ENCODE measurements at places on chromosomes 6 and 20.

DNA sequence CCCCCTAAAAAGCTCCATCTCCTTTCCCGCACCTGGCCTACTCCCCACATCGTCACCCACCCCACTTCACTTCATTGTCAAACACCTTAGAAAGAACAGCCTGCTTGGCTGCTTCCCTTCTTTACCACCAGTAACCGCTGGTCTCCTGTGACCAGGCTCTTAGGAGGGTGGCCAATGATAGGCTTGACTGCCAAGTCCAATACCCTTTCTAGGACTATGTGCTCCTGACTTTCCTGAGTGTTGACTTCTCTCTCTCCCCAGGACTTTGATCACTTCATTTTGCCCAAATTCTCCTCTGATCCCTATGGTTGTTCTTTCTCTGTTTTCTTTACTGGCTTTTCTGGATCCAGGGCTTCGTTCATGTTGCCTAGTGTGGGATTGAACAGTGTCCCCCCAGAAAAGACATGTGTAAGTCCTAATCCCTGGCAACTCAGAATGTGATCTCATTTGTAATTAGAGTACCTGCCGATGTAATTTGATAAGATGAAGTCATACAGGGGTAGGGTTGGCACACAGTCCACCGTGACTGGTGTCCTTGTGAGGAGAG is 254.0 kb downstream of the GMDS start:
- no peak for DNase-seq

DNA sequence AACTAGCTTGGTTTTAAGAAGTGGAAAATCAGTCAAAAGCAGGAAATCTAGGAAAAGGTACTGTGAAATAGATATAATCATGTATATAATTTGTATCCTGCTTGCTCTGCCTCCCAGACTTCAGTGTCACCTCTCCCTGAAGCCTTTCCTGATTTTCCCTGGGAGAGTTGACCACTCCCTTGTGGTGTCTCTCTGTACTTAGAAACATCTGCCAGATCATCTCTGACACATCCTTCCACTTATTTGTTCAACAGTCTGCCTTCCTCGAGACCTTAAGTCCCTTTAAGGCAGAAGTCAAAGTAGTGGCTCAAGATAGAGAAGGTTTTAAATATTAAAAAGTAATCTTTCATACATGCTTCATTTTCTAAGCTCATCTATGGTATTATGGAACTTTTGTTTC is 236.5 kb downstream of the CDKAL1 start:
- no peak for DNase-seq

DNA sequence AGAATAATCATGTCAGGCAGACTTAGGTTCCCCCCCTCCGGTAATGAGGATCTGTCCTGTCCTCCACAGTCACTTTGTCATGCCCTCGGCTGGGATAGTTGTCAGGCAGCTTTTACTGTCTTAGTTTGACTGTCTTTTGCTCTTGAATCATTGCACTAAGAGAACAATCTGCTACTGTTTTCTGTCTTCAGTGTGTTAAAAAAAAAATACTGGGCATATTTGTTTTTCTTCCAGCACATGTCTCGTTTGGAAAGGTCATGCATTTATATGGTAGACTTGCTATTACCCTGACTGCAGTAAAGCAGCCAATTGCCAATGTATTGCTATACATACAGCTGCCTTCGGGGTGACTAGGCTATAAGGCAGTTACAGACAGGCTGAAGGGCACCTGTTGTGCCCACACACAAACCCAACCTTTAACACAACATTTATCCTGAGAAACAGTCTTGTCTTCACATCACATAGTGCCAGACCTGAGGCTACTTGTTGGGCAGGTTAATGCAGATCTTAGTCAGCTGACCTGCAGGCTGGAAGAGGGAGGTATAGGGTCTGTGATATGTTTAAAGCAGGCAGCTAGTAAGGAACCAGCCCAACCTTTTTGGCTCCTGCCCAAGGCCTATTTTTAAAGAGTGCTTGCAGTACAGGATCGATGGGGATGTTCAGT is 26.7 kb downstream of the ARFGEF3 start:
- DNase-seq = no peak

GRCh38 chr6:106334646-106335448 is 9.3 kb upstream of the ATG5 start:
- DNase-seq = no peak

- no peak for DNase-seq
Observed at GRCh38 chr6:36793296-36793912, 45.8 kb downstream of the CPNE5 start.

- DNase-seq = no peak
Observed at GRCh38 chr6:91895599-91896285, 1308.9 kb upstream of the MAP3K7 start.

DNA sequence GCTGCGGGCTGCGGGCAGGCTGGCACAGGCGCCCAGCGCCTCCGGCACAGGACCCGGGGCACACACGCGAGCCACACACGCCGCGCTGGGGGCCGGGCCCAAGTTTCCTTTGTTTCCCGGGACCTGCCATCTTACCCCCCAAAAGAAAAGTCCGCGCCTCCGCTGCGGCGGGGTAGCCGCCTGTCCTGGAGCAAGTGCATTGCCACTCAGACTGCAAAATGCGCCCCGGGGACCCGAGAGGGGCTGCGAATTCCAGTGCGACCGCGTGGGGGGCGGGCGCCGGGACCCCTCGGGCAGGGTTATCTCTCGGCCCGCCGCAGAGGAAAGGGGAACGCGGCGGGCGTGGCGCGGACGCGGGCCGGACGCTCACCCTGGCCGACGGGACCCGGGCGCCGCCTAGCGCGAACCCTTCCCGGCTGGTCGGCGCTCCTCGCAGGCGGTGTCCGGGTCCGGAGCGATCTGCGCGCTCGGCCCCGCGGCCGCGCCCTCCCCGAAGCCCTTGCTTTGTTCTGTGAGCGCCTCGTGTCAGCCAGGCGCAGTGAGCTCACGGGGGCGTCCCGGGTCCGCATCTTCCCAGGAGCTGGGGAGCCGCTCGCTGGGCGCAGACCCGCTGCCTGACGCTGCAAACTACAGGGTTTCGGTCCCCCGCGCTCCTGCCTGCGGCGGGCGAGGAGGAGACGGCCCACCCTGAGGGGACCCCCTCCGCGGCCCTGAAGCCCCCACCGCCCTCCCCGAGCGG is 639 bp upstream of the CD24 start:
- no peak for DNase-seq

DNA sequence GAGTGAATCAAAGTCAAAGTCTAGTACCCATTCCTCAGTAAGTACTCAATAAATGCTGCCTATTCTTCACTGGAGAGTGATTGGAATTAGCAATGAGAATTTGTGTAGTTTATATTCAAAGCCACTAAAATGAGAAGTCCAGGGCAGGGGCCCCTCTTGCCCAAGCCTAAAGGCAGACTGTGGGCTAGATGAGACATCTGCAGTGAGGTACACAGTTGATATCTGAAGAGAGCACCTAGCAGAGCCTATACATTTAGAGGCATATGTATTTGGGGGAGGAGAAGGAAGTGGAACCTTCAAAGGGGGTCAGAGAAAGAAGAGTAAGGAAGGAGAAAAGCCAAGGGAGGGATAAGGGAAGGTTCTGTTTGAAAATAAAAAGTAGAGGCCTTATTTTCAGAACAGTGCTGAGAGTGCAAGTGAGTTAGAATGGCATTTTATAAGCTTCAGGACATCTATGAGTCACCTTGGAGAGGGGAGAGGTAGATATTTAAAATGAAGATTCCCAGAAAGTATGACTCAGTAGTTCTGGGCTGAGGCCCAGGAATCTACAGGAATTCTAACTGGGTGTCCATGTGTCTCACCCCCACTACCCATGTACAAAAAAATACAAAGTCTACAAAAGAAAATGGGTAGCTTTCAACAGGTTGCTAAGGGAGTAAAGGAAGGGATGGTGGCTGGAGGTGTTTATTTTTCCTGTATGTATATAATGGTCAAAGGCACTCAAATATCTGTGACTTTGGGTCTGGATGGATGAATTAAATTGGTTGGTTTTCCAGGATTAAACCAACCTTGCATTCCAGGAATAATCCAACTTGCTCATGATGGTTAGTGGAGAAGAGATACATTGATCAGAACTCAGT is 135.1 kb downstream of the ZFP64 start:
- no peak for DNase-seq

DNA sequence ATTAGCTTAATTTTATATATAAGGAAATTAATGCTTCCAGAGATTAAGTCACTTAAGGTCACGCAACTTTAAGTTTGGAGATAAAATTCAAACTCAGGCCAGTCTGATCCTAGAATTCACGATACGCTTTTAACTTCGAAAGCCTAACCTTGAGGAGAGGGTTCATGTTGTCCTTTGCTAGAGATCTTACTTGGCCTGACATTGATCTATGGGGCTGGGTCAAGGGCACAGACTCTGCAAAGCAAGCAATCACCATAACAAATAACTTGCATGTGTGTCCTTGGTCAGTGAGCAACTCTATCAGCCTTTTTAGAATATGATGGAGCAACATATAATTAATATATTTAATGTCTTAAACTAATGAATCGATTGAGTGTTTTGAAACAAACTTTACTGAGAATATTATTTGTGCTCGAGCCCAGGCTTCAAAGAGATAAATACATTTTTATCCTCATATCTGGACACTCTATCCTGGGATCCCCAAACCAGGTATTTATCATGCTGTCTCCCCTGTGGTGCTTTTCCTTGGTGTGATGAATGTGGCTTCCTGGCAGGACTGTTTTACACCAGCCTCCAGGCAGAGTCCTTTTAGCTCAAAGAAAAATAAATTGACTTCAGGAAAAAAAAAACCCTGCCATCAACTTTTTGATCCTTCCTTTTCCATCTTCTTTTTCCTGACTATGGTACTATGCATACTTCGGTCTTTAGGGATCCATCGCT is 29.1 kb downstream of the RPS12 start:
- DNase-seq = no peak

GRCh38 chr6:167113935-167114910 is 8.7 kb upstream of the CCR6 start:
- no peak for DNase-seq

DNA sequence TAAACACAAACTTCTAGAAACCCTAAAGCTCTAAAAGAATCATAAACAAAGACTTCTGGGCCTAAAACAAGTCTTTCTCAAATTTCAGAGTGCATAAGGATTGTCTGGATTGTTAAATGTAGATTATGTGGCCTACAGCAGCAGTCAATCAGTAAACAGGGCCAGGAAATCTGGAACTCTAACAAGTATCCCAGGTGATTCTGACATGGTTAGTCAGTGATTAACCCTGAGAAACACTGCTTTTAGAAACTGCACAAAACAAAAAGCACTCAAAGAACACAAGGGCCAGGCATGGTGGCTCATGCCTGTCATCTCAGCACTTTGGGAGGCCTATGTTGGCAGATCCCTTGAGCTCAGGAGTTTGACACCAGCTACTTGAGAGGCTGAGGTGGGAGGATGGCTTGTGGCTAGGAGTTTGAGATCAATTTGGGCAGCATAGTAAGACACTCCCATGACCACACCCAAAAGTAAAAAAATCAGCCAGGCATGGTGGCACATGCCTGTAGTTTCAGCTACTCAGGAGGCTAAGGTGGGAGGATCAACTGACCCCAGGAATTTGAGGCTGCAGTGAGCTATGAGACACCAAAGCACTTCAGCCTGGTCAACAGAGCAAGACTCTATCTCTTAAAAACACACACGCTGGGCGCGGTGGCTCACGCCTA is 5.9 kb downstream of the MED20 start:
- no peak for DNase-seq

- DNase-seq = no peak
Observed at GRCh38 chr6:155010940-155011339, 15.8 kb downstream of the TIAM2 start.

DNA sequence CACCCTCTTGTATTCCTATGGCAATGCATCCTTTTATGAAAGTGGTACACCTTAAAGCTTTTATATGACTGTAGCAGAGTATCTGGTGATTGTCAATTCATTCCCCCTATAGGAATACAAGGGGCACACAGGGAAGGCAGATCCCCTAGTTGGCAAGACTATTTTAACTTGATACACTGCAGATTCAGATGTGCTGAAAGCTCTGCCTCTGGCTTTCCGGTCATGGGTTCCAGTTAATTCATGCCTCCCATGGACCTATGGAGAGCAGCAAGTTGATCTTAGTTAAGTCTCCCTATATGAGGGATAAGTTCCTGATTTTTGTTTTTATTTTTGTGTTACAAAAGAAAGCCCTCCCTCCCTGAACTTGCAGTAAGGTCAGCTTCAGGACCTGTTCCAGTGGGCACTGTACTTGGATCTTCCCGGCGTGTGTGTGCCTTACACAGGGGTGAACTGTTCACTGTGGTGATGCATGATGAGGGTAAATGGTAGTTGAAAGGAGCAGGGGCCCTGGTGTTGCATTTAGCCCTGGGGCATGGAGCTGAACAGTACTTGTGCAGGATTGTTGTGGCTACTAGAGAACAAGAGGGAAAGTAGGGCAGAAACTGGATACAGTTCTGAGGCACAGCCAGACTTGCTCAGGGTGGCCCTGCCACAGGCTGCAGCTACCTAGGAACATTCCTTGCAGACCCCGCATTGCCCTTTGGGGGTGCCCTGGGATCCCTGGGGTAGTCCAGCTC is 292.1 kb downstream of the ESR1 start:
- no peak for DNase-seq

DNA sequence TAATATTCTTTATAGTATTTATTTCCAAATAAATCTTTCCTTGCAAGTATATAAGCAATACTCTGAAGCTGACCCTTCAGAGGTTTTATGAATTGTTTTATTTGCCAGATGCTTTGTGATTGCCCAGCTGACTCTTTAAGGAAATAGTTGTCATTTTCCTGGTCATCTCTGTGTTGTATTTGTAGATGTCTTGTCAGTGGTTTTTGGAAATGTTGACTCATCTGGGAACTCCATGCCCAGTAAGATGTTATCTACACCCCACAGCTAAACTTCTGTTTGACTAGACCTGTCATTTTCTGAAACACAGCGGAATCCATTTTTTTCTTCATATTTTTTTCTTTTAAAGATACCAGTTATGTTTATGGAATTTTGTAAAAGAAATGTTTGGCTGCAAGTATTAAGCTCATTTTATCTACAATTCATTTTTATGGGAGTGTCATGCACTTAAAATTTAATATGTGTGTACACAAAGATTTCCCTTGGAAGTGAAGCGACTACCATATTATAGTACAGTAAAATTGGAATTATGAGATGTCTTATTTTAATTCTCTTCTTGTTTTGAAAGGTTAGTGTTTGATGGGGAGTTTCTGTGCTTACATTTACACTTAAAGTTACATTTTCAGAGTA is 491.0 kb downstream of the NKAIN2 start:
- DNase-seq = no peak

GRCh38 chr6:113719064-113719463 is 138.1 kb upstream of the MARCKS start:
- DNase-seq = no peak

- no peak for DNase-seq
Observed at GRCh38 chr6:101517632-101518031, 124.1 kb downstream of the GRIK2 start.

- no peak for DNase-seq
Observed at GRCh38 chr6:130997061-130997753, 65.8 kb downstream of the EPB41L2 start.

Measured in hypothalamus (tissue), 51 donors.